Stimulated activated memory B cell treated with anti-CD40 and anti-IgM and Interleukin-4, amounts not matched to agents 10 μg/mL and 1 μg/mL and 100 μg/mL, for 72 hours (primary cell): ENCODE measurements at places on chromosomes 12 and 14.
A peak's percentile ranks its signal among the peaks of the same experiment; 100 is the strongest.

GRCh38 chr14:93857500-93858283 is 69.4 kb upstream of the PRIMA1 start:
- ATAC-seq: no peak

GRCh38 chr12:124389138-124389724 is 94.3 kb downstream of the RFLNA start:
- peak; percentile 46 for ATAC-seq

DNA sequence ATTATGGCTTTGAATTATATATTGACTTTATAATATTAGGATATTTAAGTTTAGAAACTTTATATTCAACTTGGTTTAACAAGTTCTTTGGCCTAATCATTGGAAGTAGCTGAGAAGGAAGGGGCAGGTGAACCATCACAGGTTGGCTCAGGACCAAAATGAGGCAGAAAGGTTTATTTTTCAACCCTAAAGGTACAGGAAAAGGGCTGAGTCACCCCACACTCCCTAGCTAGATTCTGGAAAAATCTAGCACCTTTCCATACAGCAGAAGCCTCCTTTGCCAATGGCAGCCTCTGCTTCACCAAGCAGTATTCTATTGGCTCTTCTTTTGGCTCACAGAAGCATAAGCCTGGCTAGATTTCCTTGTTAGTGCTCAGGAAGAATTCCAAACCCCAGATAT is 19.3 kb upstream of the MED6 start:
- no peak for ATAC-seq

DNA sequence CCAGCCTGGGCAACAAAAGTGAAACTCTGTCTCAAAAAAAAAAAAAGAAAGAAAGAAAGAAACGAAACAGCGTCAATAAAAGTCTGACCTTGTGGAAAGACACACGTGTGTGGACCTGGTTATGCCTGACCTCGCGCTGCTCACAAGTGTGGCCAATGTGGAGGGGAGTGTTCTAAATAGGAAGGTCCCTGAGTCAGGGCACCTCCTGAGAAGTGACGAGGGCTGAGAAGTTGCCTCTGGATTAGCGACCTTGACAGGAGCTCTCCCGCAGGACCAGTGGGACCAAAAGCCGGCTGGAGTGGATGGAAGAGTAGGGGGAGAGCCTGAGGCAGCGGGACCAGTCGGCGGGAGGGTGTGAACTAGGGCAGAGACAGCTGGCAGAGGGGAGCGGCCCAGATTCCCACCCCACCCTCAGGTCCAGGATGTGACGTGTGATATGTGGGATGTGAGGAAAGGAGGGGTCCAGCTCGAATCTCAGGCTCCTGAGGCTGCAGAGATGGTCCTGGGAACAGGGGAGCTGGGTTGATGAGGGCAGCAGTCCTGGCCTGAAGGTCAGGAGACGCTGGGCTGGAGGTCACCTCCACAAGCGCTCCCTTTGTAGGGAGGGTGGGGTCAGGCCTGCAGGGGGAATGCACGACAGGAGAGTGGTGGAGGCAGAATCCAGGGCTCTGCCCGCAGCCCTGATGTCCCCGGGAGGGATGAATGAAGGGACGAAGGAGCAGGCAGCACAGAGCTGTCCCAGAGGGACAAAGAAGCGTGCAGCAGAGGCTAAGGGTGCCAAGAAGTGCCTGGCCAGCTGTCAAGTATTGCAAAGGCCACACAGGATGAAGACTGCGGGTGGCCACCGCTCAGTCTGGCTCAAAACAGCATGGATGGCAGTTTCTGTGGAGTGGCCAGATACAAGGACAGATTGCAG is 24.8 kb upstream of the GPR68 start:
- no peak for ATAC-seq

- no peak for ATAC-seq
Observed at GRCh38 chr12:26373606-26374495, 178.5 kb downstream of the SSPN start.

DNA sequence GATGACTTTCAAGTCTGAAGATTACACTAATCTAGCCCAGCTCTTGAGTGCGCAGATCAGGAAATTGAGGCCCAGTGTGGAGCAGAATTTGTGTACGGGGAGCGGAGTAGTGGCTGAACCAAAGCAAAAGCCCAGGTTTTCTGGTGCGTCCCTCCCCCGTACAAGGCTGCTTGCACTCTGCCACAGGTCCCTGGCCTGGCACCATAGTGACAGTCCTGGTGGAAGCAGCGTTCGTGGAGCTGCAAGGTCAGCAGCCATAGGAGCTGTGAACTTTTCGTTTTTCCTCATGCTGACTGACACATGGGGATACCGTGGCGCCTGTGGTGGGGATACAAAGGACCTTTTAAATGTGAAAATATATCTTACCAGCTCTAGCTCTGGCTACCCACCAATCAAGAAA is 1.7 kb downstream of the EVL start:
- ATAC-seq: no peak

- no peak for ATAC-seq
Observed at GRCh38 chr12:72275526-72275925, 3.4 kb downstream of the TRHDE start.

DNA sequence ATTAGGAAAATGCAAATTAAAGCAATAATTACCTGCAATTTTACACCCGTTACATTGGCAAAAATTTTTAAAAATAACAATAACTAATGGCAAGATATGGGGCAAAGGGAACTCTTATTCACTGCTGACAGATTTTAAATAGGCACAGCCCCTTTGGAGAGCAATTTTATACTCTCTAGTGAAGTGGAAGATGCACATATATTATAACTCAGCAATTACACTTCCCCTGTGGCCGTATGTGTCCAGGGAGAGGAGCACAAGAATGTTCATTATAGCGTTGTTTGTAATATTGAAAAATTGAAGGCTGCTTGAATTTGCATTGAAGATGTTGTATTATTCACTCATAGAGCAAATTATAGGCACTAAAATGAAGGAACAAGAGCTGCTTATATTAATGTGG is 488.3 kb upstream of the ATXN7L3B start:
- ATAC-seq: no peak

- ATAC-seq: no peak
Observed at GRCh38 chr12:110426406-110426805, 22.9 kb upstream of the ANAPC7 start.

DNA sequence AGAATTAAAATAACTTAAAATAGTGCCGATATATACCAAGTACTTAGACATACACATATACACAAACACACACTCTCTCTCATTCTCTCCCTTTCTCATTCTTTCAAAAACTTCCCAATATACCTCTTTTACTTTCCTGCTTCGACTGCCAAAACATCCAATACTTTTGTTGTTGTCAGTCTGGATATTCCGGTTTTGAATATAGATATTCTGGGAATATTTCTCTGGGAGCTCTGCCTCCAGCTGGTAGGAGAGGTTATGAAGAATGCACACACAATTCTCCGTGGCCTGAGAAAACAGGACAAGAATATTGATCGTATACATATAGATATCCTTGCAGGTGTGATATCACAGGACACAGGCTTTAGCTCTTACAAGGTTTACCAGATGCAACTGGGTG is 66.6 kb upstream of the YARS2 start:
- ATAC-seq: no peak

- ATAC-seq: no peak
Observed at GRCh38 chr12:39553476-39553875, 66.1 kb downstream of the ABCD2 start.

DNA sequence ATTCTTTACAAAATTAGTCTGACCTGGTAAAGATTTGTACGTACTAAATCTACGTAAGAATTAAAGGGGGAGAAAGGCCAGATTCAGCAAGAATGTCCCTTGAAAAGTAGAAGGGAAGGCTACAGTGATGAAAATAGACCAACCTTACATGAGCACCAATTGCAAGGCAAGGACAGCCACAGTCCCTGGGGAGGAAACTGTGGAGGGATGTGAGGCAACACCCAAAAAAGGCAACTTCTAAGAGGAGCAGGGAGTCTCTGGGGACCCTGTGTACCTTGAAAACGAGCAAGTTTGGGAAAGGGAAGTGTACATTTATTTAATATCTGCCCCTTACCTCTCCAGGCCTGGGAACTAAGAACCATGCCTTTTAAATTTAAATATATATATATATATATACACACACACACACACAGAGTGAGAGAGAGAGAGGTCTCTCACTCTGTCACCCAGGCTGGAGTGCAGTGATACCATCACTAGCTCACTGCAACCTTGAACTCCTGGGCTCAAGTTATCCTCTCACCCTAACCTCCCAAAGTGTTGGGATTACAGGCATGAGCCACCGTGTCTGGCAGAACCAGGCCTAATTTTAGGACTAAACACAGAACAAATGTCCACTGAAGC is 56.4 kb downstream of the TMCC3 start:
- peak; percentile 36 for ATAC-seq

DNA sequence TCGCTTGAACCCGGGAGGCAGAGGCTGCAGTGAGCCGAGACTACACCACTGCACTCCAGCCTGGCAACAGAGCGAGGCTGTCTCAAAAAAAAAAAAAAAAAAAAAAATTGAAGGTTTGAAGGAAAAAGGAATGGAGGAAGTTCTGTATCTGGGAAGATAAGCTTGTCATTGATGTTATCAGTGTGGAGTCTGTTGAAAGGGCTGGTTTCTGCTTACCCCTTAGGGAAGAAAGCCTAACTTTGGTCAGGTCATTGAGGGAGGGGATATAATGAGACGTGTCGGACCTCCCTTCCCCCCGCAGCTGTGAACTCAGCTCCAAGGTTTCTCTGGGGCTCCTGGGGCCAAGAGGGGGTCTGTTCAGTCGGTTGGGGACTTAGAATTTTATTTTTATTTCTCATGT is 16.4 kb downstream of the DAO start:
- no peak for ATAC-seq

- ATAC-seq: no peak
Observed at GRCh38 chr14:64998455-64998931, 11.8 kb downstream of the FNTB start.

GRCh38 chr12:45327823-45328383 is 112.0 kb downstream of the ANO6 start:
- no peak for ATAC-seq

- no peak for ATAC-seq
Observed at GRCh38 chr12:95859344-95859816, 628 bp downstream of the SNRPF start.

DNA sequence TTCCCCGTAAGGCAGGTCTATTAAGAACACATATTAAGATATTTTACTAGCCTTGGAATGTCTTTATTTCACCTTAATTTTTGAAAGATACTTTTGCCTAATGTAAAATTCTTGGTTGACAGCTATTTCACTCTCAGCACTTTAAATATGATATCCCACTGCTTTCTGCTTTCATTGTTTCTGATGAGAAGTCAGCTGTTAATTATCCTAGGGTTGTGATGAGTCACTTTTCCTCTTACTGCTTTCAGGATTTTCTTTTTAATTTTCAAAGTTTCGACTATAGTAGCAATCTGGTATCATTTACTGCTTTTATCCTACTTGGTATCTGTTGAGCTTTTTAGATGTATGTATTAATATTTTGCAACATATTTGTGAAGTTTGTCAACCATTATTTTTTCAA is 578.9 kb upstream of the ATP2B1 start:
- ATAC-seq: no peak

DNA sequence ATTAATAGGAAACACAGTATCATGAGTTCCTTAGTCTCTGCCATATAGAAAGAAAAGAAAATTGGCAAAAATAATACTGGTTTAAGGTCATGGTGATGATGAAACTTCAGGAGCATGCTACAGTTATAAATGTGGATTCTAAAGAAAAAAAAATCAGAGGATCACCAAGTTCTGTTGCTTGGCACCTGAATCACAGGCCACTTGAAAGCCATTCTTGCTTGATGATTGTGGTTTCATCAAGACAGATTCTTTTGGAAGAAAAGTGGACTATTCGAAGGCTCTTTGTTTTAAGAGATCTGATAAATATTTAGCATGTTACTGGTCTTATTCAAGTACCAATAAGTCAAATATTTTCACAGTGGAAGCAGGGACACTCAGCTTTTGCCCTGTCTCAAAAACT is 148.9 kb downstream of the SAMD4A start:
- ATAC-seq: no peak

DNA sequence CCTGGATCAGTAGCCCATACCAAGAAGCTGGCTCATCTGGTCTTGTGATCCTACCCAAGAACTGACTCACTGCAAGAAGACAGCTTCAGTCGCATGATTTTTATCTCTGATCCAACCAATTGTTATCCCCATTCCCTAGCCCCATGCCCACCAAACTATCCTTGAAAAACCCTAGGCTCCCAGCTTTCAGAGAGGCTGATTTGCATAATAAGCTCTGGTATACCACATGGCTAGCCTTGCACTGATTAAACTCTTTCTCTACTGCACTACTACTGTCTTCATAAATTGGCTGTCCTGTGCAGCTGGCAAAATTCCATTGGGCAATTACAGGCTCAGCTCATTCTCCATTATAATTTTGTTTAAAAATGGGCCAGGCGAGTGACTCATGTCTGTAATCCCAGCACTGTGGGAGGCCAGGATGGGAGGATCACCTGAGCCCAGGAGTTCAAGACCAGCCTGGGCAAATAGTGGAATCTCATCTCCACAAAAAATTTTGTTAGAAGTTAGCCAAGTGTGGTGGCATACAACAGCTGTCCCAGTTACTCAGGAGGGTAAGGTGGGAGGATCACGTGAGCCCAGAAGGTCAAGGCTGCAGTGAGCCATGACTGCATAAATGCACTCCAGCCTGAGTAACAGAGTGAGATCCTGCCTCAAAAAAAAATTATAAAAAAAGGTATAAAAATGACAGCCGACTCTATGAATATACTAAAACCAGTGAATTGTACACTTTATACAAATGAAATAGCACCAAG is 76.7 kb upstream of the EIF5 start:
- no peak for ATAC-seq

DNA sequence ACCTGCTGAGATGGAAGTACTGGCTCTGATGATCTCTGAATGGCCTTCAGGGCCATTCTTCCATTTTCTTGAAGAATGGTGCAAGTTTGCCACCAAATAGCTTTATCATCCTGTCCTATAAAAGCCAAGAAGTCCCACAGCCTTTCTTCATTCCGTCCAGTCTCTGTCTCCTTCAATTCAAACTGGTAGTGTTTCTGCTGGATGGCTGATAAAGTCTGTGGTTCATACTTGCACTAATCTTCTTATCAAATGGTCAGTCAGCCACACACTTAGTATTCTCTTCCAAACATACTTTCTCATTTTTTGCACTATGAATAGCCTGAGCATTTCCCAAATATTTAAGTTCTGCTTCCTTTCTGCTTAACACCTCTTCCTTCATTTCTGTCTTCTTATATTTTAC is 39.4 kb upstream of the BEGAIN start:
- ATAC-seq: no peak

GRCh38 chr12:89516633-89517032 is 8.0 kb downstream of the GALNT4 start:
- no peak for ATAC-seq

- peak; percentile 87 for ATAC-seq
Observed at GRCh38 chr12:13179211-13180074, 17.1 kb upstream of the EMP1 start.

DNA sequence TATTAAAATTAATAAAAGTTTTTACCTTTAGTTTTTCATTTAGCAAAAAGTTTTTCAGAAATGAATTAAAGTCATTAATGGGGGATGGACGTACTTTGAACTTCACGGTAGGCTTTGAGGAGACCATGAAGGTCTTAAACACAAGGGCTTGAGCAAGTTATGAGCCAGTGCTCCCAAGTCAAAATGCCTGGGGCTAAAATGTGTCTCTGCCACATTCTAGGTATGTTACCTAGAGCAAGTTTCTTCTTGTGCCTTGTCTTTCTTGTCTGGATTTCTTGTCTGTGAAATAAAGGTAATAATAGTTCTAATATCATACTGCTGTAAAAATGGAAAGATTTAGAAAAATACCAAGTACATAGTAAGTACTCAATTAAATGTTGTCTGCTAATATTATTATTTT is 132.7 kb upstream of the USP15 start:
- ATAC-seq: no peak
